ENCODE measurements at places on chromosomes 3 and 15.

GRCh38 chr3:7646851-7647250 is 785.9 kb downstream of the GRM7 start:
- H3K4me1 ChIP-seq: no peaks in the 10 kb centered on the region
- no peak overlapping the region for H3K27ac ChIP-seq
- DNase-seq: no peak
- H3K4me3 ChIP-seq: no peak overlapping the region

DNA sequence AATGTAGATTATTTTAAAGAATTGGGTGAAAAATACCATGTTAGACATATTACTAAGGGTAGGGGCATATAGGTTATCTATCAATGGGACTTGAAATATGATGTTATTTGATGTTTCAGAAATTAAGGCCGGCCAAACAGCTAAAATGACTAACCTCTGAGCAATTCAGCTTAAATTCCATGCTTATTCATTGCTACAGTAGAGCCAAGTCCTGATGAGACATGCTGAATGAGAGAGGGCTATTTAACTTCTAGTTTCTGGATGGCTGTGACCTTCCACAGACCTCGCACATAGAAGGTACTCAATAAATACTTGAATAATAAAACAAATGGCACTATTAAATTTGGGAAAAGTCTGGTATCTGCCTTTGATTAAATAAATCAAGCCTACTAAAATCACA is 175.6 kb upstream of the WNT5A start:
- H3K36me3 ChIP-seq: no peaks in the 10 kb centered on the region
- H3K27ac ChIP-seq: no peak overlapping the region
- no peak for DNase-seq
- H3K27me3 ChIP-seq: no peaks in the 10 kb centered on the region

GRCh38 chr3:78183906-78184599 is 1144.2 kb downstream of the ROBO2 start:
- DNase-seq: no peak
- no peaks in the 10 kb centered on the region for H3K36me3 ChIP-seq
- no peak overlapping the region for H3K27ac ChIP-seq
- no peak overlapping the region for H3K4me3 ChIP-seq

GRCh38 chr3:44031387-44032380 is 210.0 kb upstream of the TOPAZ1 start:
- H3K36me3 ChIP-seq: no peaks in the 10 kb centered on the region
- peaks cover 6% of the 10 kb centered on the region for H3K4me1 ChIP-seq
- H3K27me3 ChIP-seq: peaks cover 27% of the 10 kb centered on the region
- DNase-seq: no peak

- H3K27me3 ChIP-seq: peaks cover 47% of the 10 kb centered on the region
- peaks cover 2% of the 10 kb centered on the region for H3K36me3 ChIP-seq
- H3K4me1 ChIP-seq: peaks cover 5% of the 10 kb centered on the region
These were observed 256.6 kb upstream of the PROK2 start for GRCh38 chr3:72041511-72041910.

DNA sequence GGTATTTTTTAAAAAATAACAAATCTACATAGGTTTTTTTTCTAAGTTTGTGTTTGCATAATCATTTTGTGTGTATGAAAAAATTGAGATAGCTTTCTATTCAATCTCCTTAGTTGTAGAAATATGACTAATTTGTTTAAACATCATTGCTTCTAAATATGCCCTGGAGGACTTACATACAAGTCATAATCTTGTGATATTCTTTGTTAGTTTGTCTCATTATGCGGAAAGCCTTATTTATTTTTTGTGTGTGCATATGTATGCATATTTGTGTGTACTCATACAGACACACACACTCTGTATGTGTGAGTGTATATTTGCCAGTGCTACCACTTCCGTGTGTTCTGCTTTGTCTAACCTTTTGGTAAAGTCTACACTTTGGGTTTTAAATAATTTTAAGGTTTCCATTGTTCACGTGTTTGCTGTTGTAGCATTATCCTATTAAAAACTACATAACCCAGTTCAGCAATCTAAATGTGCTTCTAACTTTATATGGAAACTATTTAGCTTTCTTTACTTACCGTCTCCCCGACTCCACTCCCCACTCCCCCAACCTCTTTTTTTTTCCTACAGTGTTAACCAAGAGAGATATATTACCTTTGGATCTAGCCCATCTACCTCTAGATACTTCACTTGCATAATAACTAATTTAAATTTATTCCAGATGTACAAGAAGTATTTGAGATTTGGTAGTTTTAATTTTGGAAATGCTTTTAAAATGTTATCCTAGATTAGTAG is 111.7 kb downstream of the FNDC3B start:
- H3K4me1 ChIP-seq: peaks cover 31% of the 10 kb centered on the region
- no peak for DNase-seq
- H3K27ac ChIP-seq: no peak overlapping the region
- peaks cover 13% of the 10 kb centered on the region for H3K36me3 ChIP-seq
- H3K4me3 ChIP-seq: no peak overlapping the region

DNA sequence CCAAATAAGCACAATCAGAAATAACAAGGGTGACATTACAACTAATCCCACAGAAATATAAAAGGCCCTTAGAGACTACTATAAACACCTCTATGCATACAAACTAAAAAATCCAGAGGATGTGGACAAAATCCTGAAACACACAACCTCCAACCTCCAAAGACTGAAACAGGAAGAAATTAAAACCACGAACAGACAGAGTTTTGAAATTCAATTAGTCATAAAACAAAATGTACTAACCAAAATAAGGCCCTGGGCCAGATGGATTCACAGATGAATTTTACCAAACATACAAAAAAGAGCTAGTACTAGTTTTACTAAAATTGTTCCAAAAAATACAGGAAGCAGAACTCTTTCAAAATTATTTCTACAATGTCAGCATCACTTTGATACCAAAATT is 1043.6 kb downstream of the DIPK2A start:
- no peaks in the 10 kb centered on the region for H3K36me3 ChIP-seq
- DNase-seq: no peak
- no peak overlapping the region for H3K27ac ChIP-seq
- no peaks in the 10 kb centered on the region for H3K4me1 ChIP-seq

GRCh38 chr15:71648095-71648494 is 162.3 kb upstream of the NR2E3 start:
- no peak overlapping the region for H3K4me3 ChIP-seq
- peaks cover 5% of the 10 kb centered on the region for H3K27me3 ChIP-seq
- no peak for DNase-seq
- H3K36me3 ChIP-seq: no peaks in the 10 kb centered on the region
- no peaks in the 10 kb centered on the region for H3K4me1 ChIP-seq
- no peak overlapping the region for H3K27ac ChIP-seq

GRCh38 chr15:60093273-60094067 is 89.4 kb downstream of the FOXB1 start:
- no peak for DNase-seq
- peaks cover 26% of the 10 kb centered on the region for H3K27me3 ChIP-seq
- no peak overlapping the region for H3K27ac ChIP-seq
- no peaks in the 10 kb centered on the region for H3K36me3 ChIP-seq
- no peak overlapping the region for H3K4me3 ChIP-seq

DNA sequence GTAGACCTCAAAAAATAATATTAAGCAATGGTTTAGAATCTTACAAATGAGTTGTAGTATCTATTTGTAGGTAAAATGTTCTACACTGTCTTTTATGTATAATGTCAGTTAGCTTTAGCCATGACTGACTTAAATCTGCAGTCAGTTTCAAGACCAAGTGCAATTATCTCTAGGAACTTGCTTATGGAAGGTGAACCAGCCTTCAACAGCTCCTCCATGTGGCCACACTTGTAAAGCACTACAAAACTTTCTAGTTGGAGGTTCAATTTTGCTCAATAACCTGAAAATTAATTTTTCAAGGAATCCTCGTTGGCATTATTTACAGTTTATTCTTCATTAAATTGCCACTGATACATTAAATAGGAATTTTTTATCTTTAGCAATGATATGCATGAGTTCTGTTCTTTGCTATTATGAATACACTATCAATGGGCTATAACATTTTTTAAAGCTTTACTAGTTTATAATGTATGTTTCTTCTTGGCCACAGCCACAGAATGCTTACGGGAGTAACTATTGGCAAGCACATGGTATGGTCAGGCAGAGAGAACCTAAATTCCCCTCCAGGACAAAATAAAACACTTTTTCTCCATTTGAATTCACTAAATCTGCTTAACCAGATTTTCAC is 315.3 kb upstream of the UBE2E2 start:
- H3K4me3 ChIP-seq: no peak overlapping the region
- H3K27ac ChIP-seq: no peak overlapping the region
- DNase-seq: no peak
- peaks cover 5% of the 10 kb centered on the region for H3K4me1 ChIP-seq
- peaks cover 25% of the 10 kb centered on the region for H3K27me3 ChIP-seq

DNA sequence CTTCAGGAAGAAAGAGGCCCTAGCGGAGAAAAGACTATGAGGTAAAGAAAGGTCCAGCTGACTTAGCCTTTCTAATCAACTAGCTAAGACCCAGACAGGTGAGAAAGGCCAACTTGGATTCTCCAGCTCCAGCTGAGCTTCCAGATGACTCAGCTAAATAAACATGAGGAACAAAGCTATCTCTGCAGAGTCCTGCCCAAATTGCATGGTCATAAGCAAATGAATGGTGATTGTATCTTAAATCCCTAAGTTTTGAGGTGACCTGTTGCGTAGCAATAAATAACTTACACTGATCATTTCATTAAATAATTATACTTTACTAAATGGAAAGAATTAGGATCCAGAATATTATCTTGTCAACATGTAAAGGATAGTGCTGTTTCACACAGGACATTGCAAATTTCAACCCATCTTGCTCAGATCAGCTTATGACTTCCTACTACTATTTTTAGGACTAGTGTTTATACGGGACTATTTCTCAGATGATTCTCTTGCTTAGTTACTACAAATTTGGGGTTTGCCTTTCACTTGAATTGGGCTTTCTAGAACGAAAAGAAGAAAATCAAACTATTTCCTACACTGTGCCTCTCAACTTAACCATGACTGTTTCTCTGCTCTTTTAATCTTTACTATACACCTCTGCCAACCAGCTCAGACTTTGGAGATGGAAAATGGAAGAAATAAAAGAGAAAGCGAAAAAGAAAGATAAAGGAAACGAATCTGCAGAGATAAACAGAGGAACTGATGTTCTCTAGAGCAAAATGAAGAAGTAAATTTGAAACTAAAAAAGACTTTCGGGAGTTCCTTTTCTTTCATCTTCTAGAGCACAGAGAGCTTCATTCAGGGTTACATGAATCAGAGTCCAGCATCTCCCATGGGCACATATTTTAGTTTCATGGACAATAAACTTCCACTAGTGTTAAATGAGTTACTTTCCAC is 6.6 kb upstream of the ADGRG7 start:
- peaks cover 11% of the 10 kb centered on the region for H3K36me3 ChIP-seq
- H3K4me3 ChIP-seq: peak overlapping the region; percentile 71
- H3K27ac ChIP-seq: peak overlapping the region; percentile 45
- peaks cover 18% of the 10 kb centered on the region for H3K27me3 ChIP-seq
- DNase-seq: no peak
- H3K4me1 ChIP-seq: peaks cover 32% of the 10 kb centered on the region

DNA sequence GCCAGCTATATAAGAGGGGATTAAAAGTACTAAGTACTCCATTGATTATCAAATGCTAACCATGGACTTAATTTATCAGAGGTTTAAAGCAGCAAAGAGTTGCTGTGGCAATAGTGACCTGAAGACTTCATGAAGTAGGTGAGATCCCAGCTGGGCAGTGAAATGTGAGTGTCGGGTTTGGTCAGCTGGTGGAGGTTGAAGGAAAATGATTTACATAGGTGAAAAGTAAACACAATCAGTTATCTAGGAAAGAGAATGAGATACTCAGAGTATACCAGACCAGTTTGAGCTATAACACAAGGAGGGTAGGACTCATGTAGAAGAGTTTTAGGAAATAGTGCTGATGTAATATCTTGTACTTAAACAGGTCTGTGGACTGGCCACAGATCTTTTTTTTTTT is 16.5 kb upstream of the FBXO22 start:
- no peaks in the 10 kb centered on the region for H3K27me3 ChIP-seq
- no peak for DNase-seq
- H3K4me3 ChIP-seq: no peak overlapping the region
- H3K36me3 ChIP-seq: peaks cover 8% of the 10 kb centered on the region

GRCh38 chr3:52752045-52752660 is 18.6 kb downstream of the NEK4 start:
- no peak overlapping the region for H3K27ac ChIP-seq
- no peaks in the 10 kb centered on the region for H3K27me3 ChIP-seq
- peaks cover 38% of the 10 kb centered on the region for H3K36me3 ChIP-seq
- DNase-seq: no peak

GRCh38 chr15:37872661-37873060 is 61.8 kb upstream of the TMCO5A start:
- H3K27ac ChIP-seq: no peak overlapping the region
- H3K4me3 ChIP-seq: no peak overlapping the region
- H3K27me3 ChIP-seq: no peaks in the 10 kb centered on the region
- no peak for DNase-seq

DNA sequence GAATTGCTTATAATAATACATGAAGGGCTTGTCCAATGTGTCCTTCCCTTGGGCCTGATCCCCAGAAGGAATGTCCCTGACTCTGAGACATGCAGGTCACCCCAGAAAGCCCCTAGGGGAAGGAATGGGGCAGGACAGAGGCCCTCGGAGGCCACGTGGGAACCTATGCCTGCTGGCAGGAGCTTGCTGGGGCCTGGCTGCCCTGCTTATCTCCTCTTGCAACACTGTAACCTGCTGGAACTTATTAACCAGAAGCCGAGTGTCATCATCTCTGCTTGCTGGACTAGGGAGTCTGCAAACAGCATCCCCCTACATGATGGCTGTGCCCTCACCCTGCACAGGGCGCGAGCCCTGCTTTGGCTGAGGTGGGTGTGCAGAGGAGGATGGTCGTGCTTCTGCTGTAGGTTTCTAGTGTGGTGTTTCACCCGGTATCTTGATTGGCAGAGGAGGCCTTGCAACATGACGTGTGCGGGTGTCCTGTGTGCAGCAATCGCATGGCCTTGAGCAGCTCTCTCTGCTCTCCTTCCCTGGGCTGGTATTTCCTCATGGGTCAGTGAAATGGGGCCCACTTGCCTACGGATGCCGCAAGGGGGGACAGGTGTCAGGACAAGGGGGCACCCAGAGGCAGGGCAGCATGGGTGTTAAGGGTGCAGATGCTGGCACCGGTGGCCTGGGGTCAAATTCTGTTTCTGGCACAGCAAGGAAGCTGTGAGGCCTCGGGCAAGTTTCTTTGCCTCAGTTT is 5.0 kb downstream of the CHST13 start:
- H3K27me3 ChIP-seq: peaks cover 15% of the 10 kb centered on the region
- H3K27ac ChIP-seq: no peak overlapping the region
- no peak for DNase-seq
- H3K4me1 ChIP-seq: peaks cover 5% of the 10 kb centered on the region
- H3K36me3 ChIP-seq: no peaks in the 10 kb centered on the region
- H3K4me3 ChIP-seq: no peak overlapping the region

- no peak overlapping the region for H3K27ac ChIP-seq
- peaks cover 5% of the 10 kb centered on the region for H3K36me3 ChIP-seq
- H3K4me3 ChIP-seq: no peak overlapping the region
- no peaks in the 10 kb centered on the region for H3K27me3 ChIP-seq
These were observed 35.9 kb downstream of the SFMBT1 start for GRCh38 chr3:53009826-53010539.

DNA sequence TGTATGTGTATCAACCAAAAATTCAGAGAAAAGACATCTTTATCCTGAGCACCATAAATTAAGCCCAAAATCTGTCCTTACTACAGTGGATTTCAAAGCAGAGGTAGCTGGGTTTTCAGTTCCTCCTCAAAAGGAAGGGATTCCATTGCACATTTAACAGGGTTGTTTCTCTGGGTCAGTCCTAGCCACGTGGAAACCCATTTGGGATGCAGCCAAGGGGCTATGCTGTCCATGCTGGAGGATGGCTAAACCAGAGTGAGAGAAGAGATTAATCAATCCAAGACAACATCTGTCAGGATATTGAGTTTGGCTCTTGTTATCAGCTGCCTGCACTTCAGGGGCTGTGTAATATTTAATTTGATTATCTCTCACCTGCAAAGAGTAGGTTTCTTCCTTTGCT is 28.1 kb downstream of the LSAMP start:
- no peaks in the 10 kb centered on the region for H3K4me1 ChIP-seq
- H3K4me3 ChIP-seq: no peak overlapping the region
- no peak for DNase-seq
- no peaks in the 10 kb centered on the region for H3K27me3 ChIP-seq
